ENCODE measurements at places on chromosomes 3 and 15.

- DNase-seq, result no peak
Observed at GRCh38 chr15:96354731-96355567, 24.4 kb downstream of the NR2F2 start.

DNA sequence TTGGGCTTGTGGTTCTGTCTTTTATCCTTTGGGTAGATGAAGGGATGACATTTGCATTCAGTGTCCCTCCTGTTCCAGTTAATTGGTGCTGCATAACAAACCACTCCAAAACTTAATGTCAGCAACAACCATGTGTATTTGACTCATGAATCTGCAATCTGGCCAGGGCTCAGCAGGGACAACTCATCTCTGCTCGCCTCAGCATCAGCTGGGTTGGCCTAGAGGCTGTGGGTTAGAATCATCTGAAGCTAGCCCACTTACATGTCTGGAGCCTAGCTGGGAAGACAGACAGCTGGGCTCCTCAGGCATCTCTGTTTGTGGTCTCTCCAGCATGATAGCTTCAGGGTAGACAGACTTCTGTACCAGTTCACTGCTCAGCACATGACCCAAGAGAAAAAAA, 92.0 kb downstream of the TMEM108 start:
- DNase-seq, result no peak

DNA sequence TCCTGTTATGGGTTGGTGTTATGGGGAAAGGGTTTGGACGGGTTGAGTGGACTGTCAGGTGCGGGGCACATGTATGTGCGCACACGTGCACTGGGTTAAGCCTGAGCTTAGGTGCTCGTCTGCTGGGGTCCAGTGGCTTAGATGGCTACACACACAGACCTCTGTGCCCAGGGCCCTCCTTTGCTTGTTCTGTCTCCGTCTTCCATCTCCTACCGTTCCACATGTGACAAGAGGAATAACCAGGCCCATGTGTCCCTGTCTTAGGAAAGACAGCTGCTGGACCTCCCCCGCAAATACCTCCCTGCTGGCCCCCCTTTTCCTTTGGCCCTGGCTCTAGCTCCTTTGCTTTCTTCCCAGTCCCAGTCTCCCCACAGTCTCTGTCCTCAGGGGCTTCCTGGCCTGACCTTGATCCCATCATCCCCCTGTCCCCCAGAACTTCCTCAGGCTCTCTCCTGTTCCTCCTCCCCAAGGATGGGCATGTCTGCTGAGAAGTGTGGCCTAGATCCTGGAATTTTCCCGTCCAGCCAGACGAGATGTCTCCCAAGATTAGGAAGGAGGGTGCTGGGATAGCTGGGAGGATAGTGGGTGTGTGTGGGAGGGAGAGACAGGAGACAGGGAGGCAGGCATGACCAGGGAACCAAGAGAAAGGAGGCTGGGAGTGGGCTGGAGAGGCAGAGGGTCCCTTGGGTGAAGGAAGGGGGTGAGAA, 797 bp upstream of the THPO start:
- no peak for DNase-seq

GRCh38 chr3:61454006-61454585, 107.3 kb upstream of the PTPRG start:
- DNase-seq, result no peak

- no peak for DNase-seq
Observed at GRCh38 chr3:150349314-150350097, 58.6 kb upstream of the TSC22D2 start.

- DNase-seq, result no peak
Observed at GRCh38 chr15:38589502-38589901, 24.9 kb upstream of the RASGRP1 start.

DNA sequence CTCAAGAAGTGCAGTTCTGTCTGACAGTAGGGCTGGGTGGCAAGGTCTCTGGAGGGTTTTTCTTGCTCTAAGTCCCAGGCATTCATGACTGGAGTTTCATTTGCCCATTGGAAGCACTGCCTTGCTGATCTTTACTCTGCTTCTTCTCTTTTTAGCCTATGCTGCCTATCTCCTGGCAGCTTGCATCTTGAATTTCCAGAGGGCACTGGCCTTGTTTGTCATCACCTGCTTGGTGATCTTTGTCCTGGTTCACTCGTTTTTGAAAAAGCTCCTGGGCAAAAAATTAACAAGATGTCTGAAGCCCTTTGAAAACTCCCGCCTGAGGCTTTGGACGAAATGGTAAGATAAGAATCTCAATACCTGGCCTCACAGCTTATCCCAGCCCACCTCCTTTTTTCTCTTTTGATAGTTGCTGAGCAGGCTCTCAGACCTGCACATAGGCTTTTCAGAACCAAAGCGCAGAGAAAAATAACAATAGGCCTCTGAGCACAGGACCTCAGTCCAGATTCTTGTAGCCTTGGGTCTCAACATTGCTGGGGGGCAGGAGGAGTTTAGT, 10.9 kb downstream of the SLC28A2 start:
- DNase-seq, result no peak

GRCh38 chr15:70291305-70292075, 193.8 kb upstream of the TLE3 start:
- DNase-seq, result no peak

- no peak for DNase-seq
Observed at GRCh38 chr3:100124201-100124761, 10.0 kb upstream of the FILIP1L start.

DNA sequence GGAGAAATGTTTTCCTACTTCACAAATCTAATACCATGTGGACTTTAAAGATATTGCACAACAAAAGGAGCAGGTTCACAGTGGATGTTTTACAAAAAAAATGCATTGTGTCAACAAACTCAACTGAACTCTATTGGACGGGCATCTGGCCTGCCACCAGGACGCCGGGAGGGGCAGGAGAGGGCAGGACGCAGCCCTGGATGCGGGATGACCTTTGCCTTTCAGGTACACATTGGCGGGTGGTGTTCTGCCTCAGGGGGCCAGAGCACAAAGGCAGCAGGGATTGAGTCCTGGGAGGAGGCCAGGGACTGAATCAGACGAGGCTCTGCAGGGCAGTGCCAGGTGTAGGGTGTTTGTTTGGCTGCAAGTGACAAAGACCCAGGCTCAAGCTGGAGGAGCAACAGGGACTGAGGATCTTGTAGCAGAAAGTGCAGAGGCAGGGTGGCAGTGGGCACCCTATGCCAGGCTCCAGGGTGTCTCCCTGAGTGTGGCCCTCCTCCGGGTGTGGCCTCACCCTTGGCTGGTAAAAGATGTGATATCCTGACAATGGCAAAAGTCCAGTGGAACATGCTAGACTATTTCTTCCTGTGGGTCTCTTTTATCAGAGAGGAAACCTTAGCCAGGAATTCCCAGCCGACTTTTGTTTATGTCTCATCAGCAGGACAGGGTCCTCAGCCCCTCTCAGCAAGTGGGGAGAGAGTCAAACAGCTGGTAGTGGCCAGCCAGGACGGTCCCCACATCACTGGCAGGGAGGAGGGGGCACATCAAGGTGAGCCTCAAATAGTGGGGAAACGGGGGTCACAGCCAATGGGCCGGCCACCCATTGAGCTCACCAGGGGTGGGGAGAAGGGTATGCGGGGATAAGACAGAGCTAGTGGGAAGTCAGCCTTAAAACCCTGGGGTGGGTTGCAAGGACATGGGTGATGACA, 29.7 kb upstream of the KLF13 start:
- DNase-seq, result no peak

GRCh38 chr3:63724987-63725386, 72.5 kb downstream of the SNTN start:
- DNase-seq, result no peak

DNA sequence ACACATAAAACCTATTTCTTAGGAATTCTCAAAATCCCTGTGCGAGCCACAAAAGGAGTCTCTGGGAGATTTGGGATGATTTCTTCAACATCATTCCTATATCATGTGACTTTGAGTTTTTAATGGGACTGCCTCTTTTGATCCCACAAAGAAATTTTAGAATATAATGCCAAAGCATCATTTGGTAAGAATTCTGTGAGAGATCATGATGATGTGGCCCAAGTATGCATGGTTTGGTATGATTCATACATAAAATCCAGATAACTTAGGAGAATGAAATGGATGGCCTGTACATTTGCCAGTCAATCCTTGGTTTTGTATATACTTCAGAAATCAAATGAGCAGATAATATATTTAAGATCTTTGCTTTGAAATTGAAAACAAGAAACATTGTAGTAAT, 61.3 kb downstream of the UBE2E2 start:
- DNase-seq, result no peak

DNA sequence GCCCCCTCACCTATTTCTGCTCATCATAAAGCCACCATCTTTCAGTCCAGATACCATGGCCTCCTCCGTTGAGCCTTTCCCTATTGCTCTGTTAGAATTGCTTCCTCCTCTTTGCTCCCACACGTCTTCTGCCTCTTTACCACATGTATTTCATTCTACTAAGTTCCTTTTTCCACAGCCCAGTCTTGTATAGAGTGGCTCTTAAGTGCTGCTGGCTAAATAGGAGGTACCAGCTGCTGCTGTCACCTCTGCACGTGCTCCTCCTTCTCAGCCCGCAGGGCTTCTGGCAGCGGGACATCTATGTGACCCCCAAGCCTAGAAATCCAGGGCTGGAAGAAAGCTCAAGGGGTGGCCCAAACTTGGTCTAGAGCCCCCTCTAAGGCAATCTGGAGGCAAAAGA, 38.8 kb upstream of the PLXND1 start:
- no peak for DNase-seq

DNA sequence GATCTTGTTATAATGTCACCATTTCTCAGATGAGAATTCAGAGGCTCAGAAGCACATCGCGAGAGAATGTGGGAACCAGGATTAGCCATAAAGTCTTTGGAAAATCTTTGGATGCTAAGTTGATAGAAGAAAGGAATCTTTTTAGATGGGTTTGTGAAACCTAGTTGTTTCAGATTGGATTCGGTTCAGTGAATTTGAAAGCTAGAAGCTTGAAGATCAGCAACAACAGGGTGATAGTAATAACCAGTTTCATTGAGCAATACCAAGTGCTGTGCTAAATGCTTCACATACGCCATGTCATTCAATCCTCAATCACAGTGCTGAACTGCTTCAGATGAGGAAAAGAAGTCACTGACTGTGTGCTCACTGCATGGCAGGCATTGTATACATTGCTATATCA, 47.4 kb upstream of the MITF start:
- no peak for DNase-seq

DNA sequence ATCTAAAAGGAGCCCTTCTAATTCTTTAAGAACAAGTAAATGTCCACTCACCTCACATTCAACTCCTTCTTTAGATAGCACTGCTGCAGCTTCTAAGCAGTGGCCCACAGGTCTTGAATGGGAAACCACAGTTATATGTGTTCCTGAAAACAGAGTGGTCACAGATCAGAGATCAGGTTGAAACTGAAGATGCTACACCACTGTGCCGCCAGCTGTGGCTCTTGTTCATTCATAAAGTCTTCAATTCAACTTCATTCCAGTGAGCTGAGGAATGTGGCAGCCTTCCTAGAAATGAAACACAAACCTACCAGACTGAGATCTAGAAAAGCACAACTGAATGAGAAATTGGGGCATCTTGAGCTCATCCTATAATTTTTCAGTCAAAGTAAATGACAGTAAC, 4.0 kb downstream of the PDHB start:
- no peak for DNase-seq

DNA sequence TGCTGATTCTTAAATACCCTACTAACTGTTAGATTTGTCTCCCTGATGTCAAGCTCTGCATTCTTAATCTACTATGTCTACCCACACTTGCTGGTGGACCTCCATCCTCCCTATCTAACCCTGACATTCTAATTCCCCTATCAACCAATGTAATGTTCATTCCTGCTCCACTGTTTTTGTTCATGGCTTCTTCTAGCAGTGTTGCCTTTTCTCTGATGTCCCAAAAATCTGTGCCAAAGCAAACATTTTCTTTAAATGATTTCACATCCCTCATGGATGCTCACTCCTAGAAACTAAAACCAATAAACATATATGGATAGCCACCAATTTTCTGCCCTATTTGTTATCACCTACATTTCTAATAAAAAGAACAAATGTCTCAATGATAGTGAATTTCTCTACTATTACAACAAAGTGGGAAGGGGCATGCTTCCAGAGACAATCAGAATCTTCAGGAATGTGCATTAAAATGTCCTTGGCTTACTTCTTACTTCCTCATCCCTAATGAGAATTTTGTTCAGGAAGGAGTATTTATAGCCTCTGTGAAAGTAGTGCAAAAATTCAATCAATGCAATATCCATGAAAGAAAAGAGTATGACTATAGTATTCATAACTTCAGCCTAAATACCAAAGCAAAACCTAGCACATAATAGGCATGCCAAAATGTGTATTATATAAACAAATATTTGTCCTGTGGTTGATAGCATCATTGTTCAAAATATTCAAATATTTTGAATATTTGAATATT, 273.3 kb downstream of the ZNF385D start:
- DNase-seq, result no peak

- no peak for DNase-seq
Observed at GRCh38 chr3:32910954-32911353, 40.5 kb upstream of the CCR4 start.

DNA sequence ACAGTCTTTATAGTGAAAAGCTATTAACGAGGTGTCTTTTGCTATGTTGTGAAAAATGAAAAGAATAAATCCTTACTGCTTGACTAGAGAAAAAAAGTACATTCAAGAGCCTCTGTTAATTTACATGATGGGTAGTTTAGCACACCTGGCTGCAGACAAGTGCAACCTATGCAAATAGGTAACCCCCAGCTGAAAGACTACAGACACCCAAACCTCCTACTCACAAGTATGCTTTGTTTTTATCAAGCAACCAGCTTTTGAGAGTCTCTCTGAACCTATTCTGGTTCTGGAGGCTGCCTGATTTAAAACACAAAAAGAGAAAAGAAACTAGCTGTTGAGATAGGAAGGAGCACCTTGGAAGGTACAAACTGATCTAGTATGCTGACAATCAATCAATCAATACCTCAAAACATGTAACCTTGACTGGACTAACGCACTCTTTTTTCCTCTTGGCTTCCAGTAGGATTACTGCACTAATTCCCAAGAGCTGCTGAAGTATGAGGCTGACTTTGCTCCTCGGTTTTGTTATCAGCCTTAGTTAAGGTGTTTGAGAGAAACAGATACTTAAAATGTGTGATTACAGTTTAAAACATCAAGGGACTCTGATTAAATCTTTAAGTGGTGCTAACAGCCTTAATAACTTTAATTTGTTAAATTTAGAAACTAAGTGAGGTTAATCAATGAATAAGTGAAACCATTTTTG, 63.6 kb downstream of the OSBPL10 start:
- no peak for DNase-seq

DNA sequence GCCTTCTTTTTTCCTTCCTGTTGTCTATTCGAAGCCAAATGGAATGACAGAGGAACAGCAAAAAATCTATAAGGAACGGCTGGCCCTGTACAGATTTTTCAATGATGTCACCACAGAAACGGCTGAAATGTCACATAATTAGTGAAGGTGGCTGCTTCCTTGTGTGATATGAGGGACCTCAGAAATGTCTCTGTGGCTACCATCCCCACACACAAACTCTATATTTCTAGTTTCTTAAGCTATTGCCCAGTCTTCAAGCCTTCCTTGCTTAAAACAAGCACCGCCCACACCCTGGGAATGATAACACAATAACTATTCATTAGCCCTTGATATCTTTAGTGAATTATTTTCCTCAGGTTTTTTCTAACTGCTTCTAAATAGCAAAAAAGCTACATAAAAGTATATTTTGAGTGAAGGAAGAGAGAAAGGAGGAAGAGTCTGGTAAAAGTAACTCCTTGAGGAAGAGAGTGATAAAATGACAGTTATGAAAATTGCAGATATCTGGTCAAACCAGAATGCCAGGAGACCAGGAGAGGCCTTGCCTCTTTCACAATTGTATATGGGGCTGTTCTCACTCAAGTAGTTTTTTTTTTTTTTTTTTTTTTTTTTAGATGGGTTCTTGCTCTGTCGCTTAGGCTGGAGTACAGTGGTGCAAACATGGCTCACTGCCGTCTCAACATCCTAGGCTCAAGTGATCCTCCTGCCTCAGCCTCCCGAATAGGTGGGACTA, 38.7 kb downstream of the FMN1 start:
- DNase-seq, result no peak
